ENCODE measurements at places on chromosomes 6 and 20.

DNA sequence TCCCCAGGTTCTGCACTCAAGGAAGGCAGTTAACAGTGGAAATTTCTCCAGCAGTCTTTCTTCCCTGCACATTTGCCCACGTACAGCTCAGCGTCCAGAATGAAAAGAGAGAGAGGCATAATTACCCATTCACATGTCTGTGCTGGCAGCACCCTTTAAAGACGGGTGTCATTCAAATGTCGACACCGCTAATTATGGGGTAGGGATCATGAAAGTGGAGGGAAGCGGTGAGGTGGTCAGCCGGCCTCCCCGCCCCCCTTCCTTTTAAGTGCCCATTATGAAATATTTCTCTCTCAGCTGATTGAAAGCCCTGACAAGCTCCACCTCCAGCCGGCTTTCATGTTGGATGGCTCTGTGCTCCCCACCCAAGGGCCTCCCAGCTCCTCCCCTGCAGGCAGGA, 246.1 kb downstream of the BMP7 start:
- DNase-seq = no peak

- peak; percentile 42 for DNase-seq
Measured at GRCh38 chr20:44215125-44215524, 4.6 kb upstream of the OSER1 start.

DNA sequence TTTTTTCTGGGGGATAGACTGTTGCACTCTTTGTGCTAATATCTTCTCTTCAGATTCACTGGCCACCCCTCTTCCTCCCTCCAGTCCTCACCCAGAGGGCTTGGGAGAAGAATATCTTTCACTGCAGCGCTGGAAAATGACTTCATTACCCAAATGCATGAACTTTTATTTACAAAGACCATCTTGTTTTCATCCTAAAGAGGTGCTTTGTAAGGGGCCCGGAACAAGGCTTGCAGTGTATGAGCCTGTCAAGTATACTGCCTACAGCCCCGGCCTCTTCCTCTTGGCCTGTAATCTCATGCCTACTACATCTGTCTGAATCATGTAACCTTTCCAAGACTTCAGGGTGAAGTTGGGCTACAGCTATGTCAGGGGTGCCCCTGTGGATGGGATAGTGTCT, 554 bp upstream of the LAMA4 start:
- no peak for DNase-seq

DNA sequence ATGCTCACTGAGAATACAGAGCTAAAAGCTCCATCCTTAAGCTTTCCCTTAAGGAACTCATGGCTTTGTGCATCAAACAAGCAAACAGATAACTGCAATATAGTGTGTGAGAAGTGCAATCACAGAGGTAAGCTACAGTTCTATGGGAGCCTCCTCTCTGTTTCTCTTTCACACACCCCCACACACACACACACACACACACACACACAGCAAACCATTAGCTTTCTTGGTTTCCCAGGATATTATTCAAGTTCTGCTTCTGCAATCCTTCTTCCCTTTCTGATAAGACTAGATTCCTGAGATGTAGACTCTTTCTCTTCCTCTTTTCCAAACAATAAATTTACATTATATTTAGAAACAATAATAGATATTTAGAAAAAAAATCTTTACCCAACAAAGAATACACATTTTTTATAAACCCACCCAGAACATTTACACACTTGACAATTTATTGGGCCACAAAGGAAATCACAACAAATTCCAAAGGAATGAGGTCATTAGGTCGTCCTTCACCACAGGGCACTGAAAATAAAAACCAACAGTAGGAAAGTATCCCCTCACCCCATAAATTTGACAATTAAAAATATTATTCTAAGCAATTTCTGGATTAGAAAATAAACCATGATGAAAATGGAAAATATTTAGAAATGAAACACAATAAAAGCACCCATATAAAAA, 9.3 kb upstream of the GFOD1 start:
- DNase-seq = no peak

DNA sequence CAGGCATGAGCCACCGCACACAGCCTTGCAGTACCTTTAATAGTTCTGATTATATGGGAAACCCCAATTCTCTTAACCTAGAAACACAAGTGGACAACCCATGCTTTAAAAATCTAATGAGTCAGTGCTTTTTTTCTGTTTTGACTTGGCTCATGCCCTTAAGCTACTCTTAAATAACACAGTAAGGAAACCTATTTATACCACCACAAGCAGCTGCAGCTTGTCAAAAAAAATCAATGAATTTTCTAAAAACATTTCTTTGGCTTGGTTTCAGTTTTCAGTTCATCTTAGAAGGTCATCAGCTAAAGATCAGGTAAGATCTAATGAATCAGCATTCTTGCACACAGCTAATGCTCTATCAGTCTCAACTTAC, 124.1 kb upstream of the DST start:
- no peak for DNase-seq

- DNase-seq = no peak
Measured at GRCh38 chr20:57652606-57653545, 32.6 kb upstream of the ZBP1 start.

DNA sequence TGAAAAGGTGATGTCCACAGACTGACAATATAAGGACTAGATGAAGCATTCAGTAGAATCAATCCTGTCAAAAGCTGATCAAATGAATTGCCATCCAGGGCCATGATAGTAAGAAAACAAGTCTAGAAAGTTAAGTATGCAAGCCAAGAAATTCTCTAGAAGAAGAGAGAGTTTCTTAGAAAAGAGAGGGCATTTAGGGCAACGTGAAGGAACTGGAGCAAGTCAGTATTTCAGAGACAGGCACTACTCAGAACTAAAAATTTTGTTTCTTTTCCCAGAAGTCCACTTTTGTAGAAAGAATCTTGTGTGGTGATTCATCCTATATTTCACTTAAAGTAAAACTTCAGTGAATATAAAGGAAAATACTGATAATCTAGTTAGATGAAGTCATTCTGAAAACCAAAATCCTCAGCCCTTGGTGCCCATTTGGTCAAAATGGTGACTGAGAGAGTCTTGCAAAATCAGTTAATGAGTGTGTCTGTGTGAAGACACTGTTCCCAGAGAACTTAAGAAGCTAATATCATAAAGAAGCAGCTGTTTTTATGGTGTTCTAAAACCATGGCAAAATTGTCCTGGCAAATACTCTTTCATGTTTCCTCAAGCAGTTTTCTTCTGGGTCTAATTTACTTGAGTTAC, 82.2 kb downstream of the COL19A1 start:
- DNase-seq = no peak

DNA sequence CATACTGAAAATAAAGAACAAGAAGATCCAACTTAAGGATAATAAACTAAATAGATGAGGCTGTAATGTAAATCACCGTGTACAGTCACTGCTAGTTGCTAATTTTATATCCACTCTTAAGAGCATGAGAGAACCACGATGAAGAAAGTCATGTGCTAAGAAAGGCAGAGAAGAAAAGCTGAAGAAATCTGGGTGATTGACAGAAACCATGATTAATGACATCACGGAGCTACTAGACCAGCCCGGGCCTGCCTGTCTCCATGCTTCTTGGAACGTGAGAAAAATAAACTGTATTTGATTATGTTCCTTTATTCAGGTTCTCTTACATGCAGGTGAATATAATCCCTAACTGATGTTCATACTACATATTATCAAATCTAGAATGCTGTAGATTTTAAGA, 84.2 kb upstream of the E2F3 start:
- no peak for DNase-seq

DNA sequence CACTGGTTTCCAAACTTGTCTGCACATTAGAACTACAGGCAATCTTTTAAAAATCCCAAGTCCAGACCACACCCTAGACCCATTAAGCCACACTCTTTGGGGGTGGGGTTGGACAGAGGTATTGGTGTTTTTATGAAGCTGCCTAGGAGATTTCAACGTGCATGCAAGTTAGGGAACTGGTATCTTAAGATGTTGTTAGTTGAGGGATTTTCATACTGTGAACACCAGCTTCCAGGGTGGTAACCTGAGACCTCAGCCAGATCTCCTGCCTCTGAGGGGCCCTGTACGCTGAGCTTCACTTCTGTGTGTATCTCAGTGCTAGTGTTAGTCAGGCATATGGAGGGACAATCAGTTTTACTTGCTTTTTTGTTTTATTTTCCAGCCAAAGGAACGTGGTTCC, 138.0 kb downstream of the UTRN start:
- DNase-seq = no peak

- no peak for DNase-seq
Measured at GRCh38 chr6:166595949-166596348, 9.5 kb upstream of the RAMACL start.

GRCh38 chr20:38290829-38291814, 12.8 kb upstream of the BPI start:
- DNase-seq = no peak

GRCh38 chr20:17473659-17474058, 57.5 kb downstream of the BFSP1 start:
- no peak for DNase-seq

GRCh38 chr6:47134476-47135189, 92.5 kb upstream of the ADGRF1 start:
- DNase-seq = no peak
